ENCODE measurements at places on chromosomes 11 and 22.

GRCh38 chr11:57313788-57314135, 11.0 kb downstream of the TNKS1BP1 start:
- DNase-seq = no peak

DNA sequence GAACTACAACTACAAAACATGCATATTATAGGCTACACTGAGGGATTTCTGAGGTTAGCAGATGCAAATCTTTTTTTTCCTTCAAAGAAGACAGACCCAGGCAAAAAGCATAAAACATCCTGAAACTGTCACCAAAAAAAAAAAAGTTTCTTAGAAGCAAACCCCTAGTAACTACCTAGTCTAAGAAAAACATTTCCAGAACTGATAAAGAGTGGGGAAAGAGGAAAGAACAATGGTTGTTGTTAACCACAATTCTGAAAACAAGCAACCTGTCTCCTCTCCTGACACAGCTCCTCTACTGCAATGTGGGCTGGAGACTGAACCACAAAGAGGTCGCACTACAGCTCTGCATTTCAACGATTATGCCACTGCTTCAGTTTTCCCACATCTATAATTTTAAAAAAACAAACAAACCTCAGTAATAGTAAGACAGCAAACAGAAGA, 15.0 kb downstream of the DENND5A start:
- no peak for DNase-seq

- DNase-seq = no peak
These were observed 3.9 kb upstream of the EMID1 start for GRCh38 chr22:29201782-29202181.

GRCh38 chr22:34902335-34902734, 163.6 kb upstream of the ISX start:
- DNase-seq = no peak

DNA sequence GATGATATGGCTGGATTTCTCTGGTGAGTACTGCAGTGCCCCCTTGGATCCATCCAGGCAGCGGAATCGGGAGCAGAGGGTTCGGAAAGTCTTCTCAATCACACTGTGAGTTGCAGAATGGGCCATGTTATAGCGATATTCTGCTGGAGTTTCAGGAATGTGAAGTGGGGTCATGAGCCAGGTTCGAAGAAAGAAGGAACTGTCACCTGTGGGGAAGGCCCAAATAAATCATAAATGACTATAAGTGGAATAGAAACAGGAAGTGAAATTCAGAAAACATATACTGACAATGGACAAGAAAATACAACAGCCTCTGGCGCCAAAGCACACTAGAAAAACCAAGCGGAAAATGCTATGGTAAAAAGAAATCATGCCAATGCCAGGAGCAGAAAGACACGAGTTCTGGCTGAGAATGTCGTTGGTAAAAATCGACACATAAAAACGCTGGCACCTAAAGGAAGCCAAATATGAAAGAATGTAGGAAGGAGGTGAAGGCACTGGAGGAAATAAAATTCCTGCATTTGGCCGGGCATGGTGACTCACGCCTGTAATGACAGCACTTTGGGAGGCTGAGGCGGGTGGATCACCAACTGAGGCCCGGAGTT, 10.0 kb upstream of the AMBRA1 start:
- DNase-seq = no peak

GRCh38 chr11:69057236-69057635, 8.5 kb downstream of the TPCN2 start:
- no peak for DNase-seq

GRCh38 chr11:72723508-72723907, 28.7 kb downstream of the ARAP1 start:
- no peak for DNase-seq

DNA sequence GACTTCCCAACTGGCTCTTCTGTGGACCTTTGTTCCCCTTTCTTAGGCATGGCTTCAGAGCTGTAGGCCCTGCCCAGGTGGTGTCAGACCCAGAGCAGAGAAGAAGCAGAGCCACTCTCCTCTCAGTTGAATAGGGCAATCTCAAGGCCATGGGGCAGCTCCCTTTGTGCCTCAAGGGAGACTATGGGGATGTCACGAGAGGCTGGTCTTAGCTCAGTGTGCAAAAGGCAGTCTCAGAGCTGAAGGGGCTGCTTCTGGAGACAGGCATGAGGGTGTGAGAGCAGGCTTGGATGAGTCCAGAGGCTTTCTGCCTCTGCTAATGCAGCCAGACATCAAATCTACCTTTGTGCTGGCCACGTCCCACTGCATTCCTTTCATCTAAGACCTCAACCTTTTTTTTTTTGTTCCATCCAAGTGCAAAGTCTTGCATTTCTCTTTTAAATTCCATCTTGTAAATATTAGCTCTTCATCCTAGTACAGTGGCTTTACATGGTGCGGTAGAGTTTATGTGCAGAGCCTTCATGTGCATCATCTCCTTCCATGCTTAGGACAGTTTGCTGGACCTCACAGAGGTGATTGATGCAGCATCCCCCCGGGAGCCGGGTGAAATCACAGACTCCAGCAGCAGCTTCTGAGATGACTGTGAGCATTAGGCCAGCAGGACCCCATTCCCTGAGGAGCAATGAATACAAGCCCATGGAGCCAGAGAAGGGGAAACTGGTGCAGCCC, 34.2 kb upstream of the FCHSD2 start:
- DNase-seq = no peak

GRCh38 chr22:30250661-30251267, 4.2 kb upstream of the LIF start:
- DNase-seq = peak; percentile 46

DNA sequence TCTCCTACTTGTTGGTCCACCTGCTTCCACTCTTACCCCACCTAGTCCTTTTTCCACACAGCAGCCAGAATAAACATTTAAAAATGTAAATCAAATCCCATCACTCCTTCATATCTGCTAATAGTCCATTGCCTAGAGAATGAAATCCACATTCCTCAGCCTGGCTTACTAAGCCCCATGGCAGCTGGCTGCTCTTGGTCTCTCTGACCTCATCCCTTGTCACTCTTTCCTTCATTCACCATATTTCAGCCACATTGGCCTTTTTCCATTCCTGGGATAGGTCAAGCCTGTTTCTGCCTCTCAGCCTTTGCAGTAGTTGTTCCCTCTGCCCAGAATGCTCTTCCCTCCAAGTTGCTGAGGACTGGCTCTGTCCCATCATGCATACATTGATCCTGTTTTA, 512.8 kb downstream of the INSC start:
- DNase-seq = no peak
